Activated T-cell treated with anti-CD3 and anti-CD28 coated beads for 48 hours (primary cell): ENCODE measurements at places on chromosomes 1 and 21.
A peak's percentile ranks its signal among the peaks of the same experiment; 100 is the strongest.

DNA sequence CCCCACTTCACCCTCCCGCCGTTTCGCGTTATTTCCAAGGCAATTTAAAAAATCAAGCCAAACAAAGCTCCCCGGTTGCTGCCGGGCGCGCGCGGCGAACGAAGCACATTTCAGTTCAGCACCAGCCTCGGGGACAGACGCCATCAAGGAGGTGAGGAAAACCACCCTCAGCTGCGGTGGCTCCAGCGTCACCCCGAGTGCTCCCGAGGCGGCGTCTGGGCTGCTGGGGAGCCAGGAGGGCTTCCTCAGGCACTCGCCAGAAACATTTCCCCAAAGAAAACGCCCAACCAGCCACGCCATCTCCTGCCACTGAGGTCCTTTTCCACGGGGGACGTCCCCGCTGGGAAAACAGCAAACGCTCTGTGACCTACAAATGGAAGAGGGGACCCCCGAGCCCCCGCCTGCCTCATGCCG, 623 bp downstream of the GNG4 start:
- peak; percentile 43 for DNase-seq

- DNase-seq: no peak
These were observed 14.7 kb upstream of the GPR37L1 start for GRCh38 chr1:202107801-202108731.

- DNase-seq: peak; percentile 48
These were observed 106.9 kb upstream of the TMEM51 start for GRCh38 chr1:15046487-15047165.

GRCh38 chr1:5640845-5641244, 351.4 kb downstream of the NPHP4 start:
- no peak for DNase-seq

- DNase-seq: no peak
These were observed 281.2 kb downstream of the RRAGC start for GRCh38 chr1:38578271-38578951.

GRCh38 chr1:208709981-208710380, 465.8 kb upstream of the PLXNA2 start:
- DNase-seq: no peak

DNA sequence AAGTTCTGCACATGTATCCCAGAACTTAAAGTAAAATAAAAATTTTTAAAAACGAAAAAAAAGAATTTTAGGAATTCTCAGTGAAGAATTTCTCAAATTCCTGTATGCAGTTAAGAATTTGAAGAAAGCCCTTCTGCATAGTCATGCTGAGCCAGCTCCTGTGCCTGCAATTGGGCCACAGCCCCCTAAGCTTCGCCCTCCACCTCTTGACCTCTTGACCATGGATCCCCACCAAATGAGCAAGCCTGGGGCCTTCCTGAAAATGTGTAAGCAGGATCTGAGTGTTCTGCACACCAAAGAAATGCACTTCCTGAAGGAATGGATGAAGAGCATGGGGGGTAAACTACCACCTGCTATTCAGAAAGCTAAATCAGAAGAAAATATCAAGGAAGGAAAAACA, 52.0 kb downstream of the NBPF6 start:
- DNase-seq: no peak

GRCh38 chr21:38341546-38342012, 84.8 kb downstream of the KCNJ15 start:
- no peak for DNase-seq

GRCh38 chr1:241675983-241676382, 23.9 kb downstream of the WDR64 start:
- no peak for DNase-seq

DNA sequence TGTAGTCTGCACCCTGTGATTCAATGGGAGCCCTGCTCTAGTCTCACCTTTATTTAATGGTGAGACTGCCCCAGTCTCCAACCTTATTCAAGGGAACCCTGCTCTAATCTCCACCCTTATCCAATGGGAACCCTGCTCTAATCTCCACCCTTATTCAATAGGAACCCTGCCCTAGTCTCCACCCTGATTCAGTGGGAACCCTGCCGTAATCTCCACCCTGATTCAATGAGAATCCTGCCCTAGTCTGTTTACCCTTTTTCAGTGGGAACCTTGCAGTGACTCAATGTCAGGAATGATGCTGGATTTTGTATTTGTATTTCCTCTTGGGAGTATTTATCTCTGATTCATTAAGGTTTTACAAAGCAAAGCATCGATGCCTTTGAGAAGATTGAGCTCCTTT, 39.5 kb downstream of the TRPM2 start:
- no peak for DNase-seq

DNA sequence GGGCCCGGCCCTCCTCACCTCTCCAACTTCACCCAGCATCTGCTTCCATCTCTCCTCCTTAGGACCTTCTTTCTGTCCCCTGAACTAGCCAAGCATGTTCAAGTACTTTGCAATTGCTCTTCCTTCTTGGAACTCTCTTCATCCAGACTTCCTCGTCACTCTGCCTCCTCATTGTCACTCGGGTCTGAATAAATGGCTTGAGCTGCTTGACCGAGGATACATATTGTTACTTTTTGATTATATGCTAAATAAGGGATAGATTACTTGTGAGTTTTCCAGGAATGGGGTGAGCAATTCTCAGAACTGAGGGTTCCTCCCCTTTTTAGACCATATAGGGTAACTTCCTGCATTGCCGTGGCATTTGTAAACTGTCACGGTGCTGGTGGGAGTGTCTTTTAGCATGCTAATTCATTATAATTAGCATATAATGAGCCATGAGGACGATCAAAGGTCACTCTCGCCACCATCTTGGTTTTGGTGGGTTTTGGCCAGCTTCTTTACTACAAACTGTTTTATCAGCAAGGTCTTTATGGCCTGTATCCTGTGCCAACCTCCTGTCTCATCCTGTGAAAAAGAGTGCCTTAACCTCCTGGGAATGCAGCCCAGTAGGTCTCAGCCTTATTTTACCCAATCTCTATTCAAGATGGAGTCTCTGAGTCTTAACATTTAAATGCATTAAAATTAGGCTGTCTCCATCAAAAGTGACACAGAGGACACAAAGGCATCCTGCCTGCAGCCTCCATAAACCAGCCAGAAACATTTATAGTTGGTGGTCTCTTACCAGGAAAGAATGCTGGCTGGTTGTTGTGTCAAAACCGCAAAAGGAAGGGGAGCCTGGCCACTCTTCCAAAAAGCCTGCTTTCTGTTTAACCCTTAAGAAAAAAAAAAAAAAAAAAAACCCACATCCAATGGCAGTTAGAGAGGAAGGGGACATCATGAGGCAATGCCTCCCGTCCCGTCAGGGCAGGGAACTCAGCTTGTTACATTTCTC, 179.3 kb downstream of the KAZN start:
- DNase-seq: no peak

DNA sequence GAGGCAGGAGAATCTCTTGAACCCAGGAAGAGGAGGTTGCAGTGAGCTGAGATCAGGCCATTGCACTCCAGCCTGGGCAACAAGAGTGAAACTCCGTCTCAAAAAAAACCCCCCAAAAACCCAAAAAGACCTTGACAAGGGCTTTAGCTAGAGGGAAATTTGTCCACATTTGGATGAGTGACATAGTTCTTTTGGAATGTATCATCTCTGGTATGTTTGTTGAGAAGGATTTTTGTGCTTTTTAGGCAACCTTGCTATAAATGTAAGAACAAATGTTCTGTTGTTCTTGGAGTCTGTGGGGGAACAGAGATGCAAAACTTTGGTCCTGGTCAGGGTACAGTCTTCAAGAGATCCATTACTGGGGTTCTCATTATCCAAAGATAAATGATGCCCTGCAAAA, 28.9 kb downstream of the INAVA start:
- DNase-seq: no peak

GRCh38 chr1:193210996-193211395, 24.6 kb upstream of the B3GALT2 start:
- no peak for DNase-seq

GRCh38 chr1:234219711-234220110, 153.5 kb upstream of the COA6 start:
- DNase-seq: no peak

DNA sequence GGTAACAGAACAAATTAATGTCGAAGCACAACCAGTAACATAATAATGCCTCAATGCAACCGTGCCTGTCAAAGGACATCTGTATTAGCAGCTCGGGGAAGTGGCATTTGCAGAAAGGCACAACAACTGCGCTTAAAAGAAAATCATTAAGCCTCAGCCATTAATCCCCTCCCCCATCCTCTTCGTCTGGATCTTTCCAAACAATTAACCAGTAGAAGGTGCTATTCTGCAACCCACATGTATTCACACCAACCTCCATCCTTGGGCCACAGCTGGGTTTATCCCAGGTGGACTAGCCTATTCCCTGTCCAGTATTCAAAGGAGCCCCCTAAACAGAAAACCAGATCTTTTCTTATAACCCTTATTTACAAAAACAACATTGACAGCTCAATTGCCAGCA, 2.6 kb downstream of the RERE start:
- no peak for DNase-seq

DNA sequence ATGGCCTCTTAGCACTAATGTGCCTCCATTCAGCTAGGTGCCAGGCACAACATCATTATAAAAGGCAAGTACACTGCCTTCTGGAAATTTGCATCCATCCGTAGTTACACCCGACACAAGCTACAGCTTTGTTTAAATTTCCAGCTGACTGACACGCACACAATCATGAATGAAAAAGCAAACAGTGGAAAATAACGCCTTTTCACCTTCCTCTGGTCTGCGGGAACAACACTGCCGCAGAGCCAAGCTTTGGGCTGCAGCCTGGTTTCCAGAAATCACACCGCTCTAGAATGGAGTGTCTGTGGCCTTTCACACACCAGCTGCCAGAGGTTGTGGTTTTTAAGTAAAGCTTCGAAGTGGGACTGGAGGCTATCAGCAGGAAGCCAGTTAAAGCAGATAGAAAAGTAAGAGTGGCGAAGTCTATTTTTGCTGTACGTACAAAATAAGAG, 142.8 kb upstream of the COA6 start:
- no peak for DNase-seq

DNA sequence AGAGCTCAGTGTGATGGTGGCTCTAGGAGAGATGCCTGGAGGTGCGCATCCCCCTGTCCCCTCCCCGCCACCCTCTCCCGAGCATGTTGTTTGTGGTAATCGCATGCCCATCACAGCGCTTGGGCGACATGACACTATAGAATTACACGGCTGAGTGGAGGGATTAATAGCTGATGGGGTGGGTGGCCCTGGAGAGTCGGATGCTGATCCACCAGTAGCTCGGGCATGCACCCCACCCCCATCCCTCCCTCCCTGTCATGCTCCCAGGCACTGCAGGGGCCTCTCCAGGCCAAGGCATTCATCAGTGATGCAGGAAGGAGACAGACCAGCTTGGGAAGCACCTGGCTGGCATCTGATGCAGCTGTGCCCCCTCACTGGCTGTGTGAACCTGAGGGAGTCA, 159.0 kb upstream of the IGSF21 start:
- no peak for DNase-seq

DNA sequence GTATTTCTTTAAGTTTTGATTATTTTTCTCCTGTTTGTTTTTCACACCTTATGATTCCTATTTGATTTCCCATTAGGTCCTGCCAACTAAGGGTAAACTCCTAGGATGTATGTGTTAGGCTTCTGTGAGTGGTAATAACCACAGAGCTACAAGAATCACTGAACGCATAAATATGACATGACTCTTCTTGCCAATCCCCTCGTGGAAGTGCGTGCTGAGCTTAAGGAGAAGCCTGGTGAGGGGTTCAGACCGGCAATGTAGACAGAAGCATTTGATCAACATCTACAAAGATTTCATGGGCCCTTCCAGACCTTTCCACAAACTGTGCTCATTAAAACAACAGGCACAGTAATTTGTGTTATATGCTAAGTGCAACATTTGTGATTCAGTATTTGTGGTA, 273.8 kb upstream of the SNX7 start:
- no peak for DNase-seq

GRCh38 chr1:6009120-6010040, 17.2 kb upstream of the NPHP4 start:
- DNase-seq: no peak

DNA sequence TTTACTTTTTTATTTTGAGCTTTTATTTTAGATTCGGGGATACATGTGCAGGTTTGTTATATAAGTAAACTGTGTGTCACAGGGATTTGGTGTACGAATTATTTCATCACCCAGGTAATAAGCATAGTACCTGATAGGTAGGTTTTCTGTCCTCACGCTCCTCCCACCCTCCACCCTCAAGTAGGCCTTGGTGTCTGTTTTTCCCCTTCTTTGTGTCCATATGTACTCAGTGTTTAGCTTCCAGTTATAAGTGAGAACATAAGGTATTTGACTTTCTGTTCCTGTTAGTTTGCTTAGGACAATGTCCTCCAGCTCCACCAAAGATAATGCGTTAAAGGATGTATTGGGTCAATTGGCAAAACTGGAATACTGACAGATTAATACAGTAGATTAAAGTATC, 5.8 kb downstream of the ATP1A4 start:
- DNase-seq: no peak

DNA sequence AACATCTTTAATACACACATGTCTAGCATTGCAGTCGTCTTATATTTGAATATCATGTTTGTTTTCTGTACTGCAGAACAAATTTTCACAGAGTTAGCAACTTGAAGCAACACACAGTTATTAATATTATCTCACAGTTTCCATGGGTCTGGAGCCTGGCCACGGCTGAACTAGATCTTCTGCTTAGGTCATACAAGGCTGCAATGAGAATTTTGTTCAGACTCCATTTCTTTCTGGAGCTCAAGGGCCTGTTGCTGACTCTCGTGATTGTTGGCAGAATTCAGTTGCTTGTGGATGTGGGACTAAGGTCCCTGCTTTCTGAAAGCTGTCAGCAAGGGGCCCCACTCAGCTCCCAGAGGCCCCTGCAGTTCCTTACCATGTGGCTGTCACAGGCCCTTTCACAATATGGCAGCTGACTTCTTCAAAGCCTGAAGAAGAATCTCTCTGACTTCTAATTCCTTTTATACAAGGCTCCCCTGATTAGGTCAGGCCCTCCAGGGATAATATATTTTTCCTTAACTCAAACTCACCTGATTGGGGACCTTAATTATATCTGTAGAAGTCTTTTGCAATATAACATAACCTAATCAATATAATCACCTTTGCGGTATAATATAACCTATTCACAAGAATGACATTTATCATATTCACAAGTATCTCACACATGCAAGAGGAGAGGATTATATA, 296.3 kb downstream of the NFIA start:
- DNase-seq: no peak

DNA sequence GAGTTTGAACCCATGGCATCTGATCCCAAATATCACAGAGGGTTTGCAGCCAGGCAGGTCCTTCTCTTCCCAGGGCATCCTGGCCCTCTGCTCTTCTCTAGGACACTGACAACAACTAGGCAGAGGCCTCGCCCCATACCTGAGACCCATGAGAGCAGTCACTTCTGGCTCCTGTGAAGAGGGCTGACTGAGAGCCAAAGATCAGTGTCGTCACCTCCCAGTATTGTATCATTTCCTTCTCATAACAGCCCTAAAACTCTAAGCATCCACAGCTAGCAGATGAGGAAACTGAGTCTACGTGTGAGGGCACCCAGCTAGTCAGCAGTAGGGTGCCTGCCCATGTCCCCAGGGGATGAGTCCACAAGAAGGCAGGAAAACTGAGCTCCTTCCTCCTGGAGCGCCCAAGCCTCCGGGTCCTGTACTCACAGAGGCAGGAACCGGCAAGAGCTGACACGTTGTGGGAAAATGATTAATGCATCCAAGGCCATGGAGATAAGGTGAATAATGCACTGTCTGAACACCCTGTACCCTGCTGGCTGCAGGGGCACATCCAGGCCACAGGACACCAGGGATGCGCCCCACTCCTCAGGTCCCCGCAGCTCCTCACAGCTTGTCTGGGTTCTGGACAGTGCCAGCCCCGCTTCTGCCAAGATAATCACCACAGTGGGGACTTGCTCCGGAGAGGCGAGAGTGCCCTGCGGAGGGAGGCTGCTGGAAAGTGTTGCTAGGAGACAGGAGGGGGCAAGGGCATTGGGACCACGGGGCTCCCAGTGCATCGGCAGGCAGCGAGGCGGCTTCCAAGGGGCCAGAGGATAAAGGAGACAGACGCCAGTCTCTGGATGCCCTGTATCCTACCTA, 340.0 kb downstream of the NPHP4 start:
- DNase-seq: no peak
